Gastrocnemius medialis (tissue), 4 donors: ENCODE measurements at places on chromosomes 6 and 20. TPM values are rescaled to one million over a fixed set of nuclear protein-coding genes. Genes with fewer than 3 reads are reported as not detected.

DNA sequence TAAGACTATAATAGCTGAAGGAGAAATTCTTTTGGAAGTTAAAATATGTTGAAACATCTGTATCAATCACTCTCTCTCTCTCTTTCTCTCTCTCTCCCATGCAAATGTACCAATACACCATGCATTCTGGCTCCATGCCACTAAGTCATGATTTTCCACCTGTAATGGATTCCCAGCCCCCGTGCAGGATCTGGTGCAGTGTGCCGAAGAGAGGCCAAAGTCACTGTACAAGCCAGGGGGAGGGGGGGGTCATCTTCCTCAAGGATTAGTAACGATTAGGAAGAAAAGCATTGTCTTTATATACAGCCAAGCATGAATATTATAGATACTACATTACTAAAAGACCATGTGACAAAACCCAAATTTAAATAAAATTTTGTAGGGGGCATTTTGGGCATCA lies 725.1 kb downstream of the KIF16B start:
- H3K27ac ChIP-seq, result no peak overlapping the region
- H3K4me1 ChIP-seq, result no peaks in the 10 kb centered on the region
- no peak for DNase-seq
- H3K4me3 ChIP-seq, result no peak overlapping the region

DNA sequence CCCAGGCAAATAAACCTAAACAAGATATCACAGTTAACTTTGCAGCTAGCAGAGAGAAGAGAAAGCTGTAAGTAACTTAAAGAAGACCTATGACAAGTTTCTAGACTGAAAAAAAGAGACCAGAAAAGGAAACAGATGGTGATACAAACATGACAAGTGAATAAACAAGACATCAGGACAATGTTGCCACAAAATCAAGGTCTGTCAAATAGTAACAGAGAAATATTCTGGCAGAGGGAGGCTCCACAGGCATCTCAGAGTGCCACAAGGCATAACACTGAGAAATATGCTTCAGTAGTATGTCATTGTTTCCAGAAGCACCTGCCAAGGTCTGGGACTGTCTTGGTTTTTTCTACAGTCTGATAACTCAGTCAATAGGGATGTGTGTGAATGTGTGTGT lies 332.2 kb downstream of the KHDRBS2 start:
- no peaks in the 10 kb centered on the region for H3K4me1 ChIP-seq
- no peak overlapping the region for H3K27ac ChIP-seq
- H3K4me3 ChIP-seq, result no peak overlapping the region
- DNase-seq, result no peak

The RAET1G gene
- total RNA-seq, result not detected

The CST2 gene
- not detected for total RNA-seq

- H3K27ac ChIP-seq, result no peak overlapping the region
- peaks cover 51% of the 10 kb centered on the region for H3K27me3 ChIP-seq
- DNase-seq, result no peak
- no peaks in the 10 kb centered on the region for H3K36me3 ChIP-seq
- H3K4me1 ChIP-seq, result peaks cover 12% of the 10 kb centered on the region
These were observed 93.9 kb downstream of the RNASET2 start for GRCh38 chr6:166862287-166862977.
